ENCODE measurements at places on chromosomes 6 and 20.

DNA sequence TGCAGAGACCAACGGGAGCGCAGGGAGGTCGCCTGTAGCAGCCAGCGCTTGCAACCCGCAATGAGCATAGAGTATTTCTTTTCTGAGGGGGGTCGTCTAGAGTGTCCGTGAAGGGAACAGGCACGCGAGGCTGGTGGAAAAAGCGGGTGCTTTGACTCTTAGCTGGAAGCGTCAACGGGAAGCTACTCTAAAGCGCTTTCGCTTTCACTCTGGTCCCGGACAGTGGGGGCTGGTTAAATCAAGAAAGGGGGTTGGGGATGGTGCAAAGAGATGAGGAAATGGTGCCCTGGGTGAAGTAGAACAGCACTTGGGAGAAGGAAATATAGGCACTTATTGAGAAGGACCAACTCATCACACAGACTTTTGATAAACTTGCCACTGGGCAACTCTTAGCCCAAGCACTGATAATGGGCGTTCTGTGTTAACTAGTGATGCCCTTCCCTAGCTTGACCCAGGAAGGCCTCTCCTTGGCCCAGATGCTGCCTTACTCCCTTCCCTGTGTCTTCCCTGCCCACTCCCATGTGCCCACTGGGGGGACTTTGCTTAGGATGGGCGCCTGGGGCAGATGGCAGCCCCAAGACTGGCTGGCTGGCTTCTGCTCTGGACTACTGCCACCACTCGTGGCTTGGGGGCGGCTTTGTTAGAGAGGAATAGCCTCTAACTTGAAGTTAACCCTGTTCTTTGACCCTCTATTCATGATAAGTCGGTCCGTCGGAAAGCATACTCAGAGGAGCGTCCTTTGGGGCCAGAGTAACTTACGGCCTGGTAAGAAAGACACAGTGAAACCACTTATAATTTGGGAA lies 585 bp downstream of the PSMB9 start:
- no peak for DNase-seq

GRCh38 chr6:71040043-71040442 lies 83.2 kb upstream of the B3GAT2 start:
- DNase-seq: no peak

DNA sequence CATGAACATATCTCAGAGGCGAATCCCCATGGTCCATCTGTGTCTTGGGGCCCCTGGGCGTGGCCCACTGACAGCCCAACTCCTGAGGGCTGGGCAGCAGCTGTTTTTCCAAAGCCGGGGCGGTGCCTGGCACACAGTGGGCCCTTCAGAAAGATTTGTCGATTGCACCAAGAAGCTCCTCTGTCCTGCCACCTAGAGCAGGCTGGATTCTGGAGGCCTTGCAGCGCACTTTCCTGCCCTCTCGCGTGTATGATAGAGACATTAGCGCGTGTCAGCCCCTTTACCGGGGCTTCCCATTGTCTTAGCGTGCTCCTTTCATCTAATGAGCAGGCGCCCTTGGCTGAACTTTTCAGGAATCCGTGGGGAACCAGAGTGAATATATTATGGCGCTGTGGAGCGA lies 45.4 kb downstream of the CDH4 start:
- DNase-seq: no peak

- DNase-seq: no peak
These were observed 4.3 kb downstream of the CALHM4 start for GRCh38 chr6:116557893-116558292.

DNA sequence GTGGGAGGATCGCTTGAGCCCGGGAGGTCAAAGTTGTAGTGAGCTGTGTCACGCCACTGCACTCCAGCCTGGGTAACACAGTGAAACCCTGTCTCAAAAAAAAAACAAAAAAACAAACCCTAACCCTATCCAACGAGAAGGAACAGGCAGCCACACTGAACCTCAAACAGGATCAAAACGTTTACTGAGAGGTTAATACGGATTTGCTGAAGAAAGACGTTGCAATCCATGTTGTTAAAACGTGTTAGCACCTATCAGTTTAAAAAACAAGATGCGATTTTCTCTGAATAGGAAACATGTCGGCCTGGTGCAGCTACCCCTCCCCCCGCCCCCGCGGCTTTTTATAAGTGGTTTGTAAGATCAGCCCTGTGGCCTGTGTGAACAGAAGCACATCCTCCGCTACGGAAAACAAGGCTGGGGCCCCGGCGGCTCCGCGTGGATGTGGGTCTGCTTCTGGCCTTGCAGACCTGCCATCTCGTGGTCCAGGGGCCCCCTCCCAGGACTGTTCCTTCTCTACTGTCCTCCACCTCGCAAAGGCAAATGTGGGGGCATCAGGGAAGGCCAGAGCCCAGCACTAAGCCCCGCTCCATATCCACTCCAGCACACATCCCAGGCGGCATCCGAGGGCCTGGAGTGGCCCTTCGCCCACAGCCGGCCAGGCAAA lies 11.4 kb downstream of the SLC2A4RG start:
- DNase-seq: no peak

Data from lower leg skin (tissue), 4 donors.